CD4-positive, alpha-beta T cell treated with Interleukin-15 for 4 hours (primary cell): ENCODE measurements at places on chromosomes 3 and 15.

GRCh38 chr3:52077925-52078324 is 21.6 kb upstream of the DUSP7 start:
- no peak for DNase-seq

DNA sequence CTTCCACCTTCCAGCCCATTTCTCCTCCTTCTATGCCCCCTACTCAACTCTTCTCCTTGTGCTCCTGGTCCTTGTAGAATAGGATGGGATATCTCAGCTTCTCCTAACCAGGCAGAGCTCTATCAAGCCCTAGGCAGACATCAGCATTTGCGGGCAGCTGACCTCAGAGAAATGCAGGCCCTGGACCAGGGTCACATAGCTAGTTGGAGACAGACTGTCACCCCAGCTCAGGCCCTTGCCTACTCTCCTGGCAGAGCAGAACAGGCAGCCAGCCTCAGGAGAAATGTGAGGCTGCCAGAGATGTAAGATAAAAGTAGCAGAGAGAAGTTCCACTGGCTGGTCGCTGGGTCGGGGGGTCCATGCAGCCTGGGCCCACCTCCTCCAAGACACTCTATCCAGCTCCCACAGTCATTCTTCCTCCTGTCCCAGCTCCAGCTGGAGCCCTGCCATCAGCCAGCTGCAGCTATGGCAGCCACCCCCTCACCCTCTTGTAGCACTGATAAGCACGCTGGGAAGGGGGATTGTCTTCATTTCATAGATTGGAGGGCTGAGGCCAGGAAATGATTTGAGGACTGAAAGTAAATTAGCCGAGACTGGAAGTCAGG is 4.0 kb downstream of the CYP8B1 start:
- no peak for DNase-seq

DNA sequence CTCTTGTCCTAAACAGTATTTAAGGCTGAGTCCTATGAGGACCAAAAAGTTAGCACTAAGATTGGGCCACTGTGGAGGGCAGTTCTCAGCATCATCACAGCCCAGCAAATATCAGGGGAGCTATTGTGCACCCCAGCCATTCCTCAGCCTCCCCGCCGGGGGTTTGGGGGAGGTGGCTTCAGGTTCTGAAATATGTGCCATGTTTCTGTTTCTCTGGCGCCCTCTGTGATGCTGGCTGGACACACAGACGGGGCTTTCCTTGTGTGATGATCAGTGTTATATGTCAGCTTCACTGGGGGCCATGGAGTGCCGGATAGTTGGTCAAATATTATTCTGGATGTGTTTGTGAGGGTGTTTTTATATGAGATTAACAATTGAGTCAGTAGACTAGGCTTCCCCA is 106.8 kb downstream of the GABRG3 start:
- no peak for DNase-seq

DNA sequence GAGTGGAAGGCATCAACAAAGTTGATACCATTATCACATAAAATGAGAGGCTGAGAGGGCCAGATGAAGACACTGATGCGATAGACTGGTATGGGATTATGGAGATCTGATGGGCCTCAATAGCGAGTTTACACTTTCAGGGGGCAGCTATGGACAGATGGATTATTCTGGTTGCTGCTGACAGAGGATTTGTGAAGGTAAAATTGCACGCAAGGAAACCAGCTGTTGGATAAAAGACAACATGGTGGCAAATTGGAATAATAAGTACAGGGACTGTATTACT is 203.9 kb downstream of the MBNL1 start:
- no peak for DNase-seq

DNA sequence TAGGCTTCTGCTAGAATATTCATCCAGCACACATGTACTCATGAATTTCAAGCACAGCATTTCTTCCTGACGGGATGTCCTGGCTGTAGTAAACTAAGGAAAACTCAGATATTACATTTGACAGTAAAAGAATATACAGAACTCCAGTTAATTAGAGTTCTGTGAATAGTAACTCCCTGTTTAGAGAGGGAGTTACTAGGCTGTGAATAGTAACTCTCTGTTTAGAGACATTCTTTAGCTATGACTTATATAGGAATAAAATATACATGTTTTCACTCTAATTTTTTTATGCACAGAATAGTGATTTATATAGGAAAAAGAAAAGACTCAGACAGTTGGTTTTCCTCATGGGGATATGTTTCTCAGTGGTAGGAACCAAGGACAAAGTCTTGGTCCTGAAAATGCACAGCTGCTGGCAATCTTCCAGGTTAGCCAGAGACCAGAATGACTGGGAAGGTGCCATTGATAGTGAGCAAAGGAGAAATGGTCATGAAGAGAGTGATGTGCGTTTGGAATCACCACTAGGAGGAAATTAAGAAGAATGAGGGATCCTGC is 480.7 kb upstream of the THBS1 start:
- no peak for DNase-seq

GRCh38 chr3:181933052-181933618 is 221.4 kb downstream of the SOX2 start:
- DNase-seq = no peak

GRCh38 chr3:105285653-105286241 is 81.0 kb upstream of the ALCAM start:
- no peak for DNase-seq

DNA sequence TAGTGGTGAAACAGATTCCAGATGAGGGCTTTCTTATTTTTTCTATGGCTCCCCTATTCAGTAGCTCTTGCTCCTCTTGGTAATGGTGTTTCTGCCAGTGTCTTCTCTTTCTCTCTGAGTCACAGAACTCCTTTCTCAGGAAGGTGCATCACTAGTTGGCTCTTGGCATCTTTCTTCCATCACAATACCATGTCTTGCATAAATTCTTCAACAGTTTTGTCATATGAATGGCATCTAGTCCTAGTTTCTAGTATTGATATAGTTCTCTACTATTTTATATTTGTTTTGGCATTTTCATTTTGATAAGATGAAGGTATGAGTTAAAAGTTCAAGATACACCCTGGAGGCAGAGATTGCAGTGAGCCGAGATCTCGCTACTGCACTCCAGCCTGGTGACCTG is 51.0 kb downstream of the REC114 start:
- no peak for DNase-seq
